CD4-positive, alpha-beta T cell (primary cell): ENCODE measurements at places on chromosomes 6 and 20.

DNA sequence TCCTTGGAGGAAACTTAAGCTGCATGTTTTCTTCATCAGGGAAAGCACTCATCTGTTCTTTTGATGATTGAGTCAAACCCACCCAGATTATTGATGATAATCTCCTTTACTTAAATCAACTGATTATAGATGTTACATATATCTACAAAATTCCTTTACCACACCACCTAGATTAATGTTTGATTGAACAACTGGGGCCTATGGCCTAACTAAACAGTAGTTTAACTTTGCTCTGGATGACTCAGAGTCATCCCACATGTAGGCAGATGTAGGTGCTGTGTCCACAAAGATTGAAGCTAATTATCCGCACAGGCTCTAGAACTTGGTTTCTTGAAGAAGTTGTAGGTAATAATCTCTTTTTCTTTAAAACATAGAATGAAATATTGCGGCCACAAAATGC is 42.2 kb downstream of the PKIB start:
- DNase-seq = no peak

- no peak for DNase-seq
These were observed 37.1 kb downstream of the PROKR2 start for GRCh38 chr20:5279661-5280060.

GRCh38 chr6:156517088-156517487 is 260.1 kb upstream of the ARID1B start:
- no peak for DNase-seq

DNA sequence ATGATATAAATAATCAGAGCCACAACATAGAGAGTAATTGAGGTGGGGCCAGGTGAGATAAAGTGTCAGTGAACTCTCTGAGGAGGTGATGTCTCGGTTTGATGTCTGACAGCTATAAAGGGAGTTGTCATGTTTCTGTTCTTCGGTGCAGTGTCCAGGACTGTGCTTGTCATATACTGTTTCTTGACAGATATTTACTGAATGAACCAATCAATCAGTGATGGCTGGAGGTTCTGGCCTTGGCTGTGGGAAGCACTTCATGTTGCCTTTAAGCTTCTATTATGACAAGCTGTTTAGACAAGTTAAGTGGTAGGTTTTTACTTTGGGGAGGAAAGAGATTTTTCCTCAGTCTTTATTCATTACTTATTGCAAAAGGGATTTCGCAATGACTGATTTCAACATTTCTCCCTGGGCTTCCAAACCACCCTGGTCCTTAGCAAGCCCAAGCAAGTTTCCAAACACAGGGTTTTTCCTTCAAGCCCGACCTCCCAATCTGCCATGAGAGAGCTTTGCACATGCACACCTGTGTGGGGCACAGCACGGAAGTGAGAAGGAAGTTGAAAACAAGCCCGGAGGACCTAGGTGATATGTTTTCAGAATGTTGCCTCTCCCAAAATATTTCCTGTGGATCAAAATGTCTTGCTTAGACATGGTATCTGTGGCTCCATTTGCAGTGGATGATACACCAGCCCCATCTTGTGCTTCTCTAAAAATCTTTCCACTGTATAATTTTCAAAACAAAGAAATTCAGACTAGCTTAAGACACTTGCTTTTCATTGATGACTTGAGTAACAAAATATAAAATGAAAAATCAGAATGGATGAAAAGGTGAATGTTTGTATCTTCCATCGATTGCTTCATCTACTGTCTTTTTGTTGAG is 567.3 kb upstream of the BTBD3 start:
- no peak for DNase-seq

DNA sequence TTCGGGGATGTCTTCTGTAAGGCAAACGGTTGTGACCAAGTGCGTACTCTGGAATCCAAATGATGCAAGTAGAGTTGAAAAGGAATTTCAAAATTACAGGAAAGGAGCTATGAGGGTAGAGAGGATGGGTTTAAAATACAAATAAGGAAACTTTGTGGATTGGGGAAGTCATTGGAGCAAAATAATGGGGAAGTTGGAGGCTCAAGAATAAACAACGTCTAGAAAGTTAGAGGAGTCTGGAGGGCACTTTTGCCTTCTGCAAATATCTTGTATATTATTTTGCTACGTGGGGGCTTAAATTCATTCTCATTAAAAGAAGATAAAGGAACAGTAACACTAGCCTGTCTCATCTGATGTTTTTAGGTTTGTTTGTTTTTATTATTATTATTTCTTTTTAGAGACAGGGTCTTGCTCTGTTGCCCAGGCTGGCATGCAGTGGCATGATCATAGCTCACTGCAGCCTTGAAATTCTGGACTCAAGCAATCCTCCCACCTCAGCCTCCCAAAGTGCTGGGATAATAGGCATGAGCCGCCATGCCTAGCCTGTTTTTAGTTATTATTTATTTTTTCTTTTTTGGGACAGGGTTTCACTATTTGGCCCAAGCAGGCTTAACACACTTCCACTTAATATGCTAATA is 55.0 kb upstream of the TNFAIP3 start:
- DNase-seq = no peak

DNA sequence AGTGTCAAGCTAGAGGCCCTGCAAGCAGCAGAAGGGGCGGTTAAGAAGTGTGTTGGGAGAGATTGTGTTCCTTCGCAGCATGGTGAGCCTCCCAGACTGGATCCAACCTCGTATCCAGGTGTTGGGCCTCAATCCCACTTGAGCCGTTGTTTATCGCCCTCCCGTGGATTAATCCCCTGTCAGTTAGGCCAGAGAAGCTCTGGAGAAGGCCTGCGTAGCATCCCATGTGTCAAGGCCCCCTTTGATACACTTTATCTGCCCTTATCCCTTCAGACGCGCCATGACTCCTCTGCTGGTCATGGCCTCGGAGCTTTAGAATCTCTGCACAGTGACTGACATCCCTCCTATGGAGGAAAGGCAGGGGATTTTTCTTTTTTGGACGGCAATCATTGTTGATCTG is 181.0 kb downstream of the ZFP64 start:
- no peak for DNase-seq

DNA sequence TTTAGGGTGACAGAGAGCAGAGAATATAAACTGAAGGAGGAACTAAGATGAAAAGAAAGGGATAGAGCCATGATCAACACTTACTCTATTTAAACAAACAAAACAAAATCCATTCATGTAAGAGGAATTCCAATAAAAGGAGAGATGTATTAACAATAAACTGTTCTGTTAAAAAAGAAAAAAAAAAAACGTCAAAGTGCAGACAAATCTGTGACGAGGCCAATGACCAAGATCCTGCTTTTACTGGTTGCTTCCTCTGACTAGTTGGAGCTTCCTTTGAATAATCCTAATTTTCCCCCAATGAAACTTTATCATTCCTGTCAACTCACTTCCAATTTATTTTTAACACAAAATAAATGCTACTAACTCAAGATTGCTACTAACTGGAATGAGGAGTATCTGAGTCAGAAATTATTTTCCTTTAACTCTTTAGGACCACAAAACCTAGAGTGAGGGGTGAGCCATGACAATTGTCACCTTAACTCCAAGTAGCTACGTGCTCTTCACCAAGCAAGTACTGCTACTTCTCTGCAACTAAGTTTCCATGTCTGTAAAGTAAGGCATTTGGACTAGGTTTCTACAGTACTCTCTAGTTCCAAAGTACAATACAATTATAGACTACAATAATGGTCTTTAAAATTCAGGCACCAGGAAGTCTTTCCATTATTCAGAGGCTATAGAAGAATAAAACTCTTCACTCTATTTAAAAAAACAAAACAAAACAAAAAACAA is 152.0 kb downstream of the PTPRK start:
- no peak for DNase-seq

DNA sequence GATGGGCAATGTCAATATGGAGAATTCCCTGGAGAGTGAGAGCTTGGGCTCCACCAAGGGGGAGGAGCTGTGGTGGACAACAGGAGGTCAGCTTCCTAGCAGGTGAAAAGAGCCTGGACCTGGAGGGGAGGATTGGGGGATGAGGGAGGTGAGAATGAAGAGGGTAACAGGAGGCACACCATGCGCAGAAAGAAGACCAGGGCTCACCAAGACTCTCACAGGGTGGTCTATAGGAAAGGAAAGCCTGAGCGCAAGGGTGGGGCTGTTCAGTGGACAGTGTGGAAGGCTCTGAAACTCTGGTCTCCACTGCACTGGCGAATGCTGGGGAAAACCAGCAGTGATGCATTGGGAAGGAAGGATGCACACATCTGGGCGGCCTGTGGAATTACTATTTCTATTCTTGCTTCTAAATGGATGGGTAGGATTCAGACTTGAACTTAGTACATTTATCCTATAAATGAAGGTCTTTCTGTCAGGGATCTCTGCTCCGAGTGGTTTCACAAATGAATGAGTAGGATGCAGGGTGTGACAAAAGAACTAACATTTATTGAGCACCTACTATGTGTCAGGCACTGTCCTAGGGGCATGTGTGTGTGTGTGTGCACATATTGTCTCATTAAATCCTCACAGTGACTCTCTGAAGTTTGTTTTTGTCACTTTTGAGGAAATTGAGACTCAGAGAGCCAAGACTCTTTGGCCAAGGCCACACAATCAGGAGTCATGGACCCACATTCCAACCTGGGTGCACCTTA is 152.7 kb downstream of the CD83 start:
- no peak for DNase-seq

- DNase-seq = no peak
These were observed 1.5 kb downstream of the FOXC1 start for GRCh38 chr6:1611322-1611571.

DNA sequence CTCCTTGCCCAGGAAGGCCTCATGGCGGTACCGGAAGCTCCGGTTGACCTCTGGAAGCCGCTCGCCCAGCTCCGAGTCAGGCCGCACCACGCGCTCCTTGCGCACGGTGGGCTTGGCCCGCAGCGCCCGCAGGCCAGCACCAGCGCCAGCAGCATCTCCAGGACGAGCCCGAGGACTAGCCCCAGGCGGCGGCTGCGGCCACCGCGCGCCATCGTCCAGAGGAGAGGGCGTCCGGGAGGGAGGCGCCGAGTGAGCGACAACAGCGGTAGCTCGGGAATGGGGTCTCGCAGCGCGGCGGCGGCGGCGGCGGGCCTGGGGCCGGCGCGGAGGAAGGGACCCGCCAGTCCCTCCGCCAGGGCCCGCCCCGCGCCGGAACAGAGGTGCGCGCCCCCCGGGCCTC is 27.6 kb upstream of the CGA start:
- DNase-seq = no peak
